ENCODE measurements at places on chromosomes 11 and 22.

DNA sequence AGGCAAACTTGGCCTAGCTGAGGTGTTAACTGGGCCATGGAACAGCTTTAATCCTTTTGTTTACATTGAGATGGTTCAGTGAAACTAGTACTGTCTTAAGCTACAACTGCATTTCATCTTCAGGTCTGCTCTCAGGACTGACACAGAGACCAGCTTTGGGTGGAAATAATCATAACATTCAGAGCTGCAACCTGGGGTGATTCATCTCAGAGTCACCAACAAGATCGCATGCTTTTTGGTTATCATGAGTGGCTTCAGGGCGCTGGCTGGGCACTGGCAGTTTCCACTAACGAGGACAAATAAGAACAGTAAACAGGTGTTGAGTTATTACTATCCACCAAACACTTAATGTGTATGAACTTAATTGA, 60.9 kb upstream of the PAX6 start:
- no peak for DNase-seq

GRCh38 chr22:37443977-37444376, 16.7 kb upstream of the ELFN2 start:
- DNase-seq = no peak

GRCh38 chr22:19123936-19124335, 1.7 kb upstream of the DGCR2 start:
- no peak for DNase-seq

GRCh38 chr11:88174709-88175568, at the start of gene RAB38:
TSS of gene RAB38 (minus strand) at chr11:88175443. CDS start at chr11:88175384, 59 bp downstream.
- DNase-seq = no peak

DNA sequence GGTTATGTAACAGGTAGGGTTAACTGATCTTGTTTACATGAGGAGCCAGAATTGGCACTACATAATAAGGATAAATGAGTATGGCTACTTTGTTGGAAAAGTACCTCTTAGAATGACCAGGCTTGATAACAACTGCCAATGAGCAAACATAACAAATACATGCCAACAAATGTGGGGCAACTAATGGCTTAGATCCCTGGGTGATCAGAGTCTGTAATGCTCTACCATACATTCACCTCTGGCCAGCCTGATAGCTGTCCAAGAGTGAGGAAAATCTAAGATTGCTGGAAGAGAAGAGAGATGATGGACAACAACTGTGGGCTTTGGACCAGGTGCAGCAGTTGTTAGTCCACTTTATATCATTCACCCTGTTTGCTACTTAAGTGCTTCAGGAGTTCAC, 1025.0 kb downstream of the NTM start:
- no peak for DNase-seq

- no peak for DNase-seq
Measured at GRCh38 chr11:112961751-112962578, 745 bp downstream of the NCAM1 start.

- DNase-seq = no peak
Measured at GRCh38 chr22:20324139-20324516, 4.3 kb upstream of the DGCR6L start.

DNA sequence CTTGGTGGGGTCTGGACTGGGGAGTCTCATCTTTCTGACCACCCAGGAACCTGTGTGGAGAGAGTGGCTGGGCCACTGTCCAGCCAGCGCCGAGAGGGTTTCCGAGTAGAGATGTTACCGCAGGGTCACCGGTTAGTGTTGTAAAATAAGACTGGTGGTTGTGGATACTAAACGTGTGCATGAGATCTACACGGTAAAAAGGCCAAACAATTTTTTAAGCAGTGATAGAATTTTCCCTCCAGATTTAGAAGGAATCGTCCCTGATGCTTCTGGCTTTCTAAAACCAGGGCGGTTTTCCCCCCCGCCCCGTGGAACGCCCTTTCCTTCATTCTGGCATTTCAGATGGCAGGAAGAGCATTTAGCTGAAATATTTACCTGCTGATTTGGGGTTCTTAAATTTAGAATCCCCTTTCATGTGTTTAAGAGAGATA, 72.6 kb upstream of the PPARA start:
- DNase-seq = no peak

DNA sequence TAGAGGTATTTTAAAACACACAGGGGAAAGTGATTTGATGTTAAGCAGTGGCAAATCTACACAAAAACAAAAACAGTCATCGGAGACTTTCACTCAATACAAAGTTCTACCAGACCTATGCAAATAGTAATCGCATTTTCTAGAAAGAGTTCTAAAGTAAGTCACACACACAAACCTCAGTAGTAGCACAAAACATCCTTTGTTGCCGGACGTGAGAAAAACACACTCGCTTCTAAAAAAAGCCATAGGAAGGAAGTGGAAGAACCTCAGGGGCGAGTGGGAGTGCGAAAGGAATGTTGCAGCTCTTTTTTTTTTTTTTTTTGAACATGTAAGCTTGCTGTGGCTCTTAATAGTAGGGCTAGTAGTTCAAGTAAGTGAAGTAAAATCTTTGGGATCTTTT, 88.9 kb downstream of the MAML2 start:
- no peak for DNase-seq

GRCh38 chr11:128714123-128714522, 20.3 kb downstream of the FLI1 start:
- DNase-seq = no peak

DNA sequence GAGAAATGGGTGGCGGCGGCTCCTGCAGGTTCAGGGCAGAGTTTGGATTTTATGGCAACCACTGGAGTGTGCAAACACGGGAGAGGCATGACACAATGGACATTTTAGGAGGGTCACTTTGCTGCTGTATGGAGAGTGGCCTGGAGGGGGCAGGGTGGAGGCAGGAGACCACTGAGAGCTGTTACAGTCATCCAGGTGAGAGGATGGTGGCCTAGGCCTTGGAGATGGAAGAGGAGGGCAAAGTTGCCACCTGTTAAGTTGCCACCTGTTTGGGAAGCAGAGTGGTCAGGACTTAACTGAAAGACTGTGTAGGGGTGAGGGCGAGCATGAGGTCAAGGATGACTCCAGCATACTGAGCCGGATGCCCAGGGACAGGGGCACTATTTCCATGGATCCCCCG, 2.3 kb upstream of the RAD9A start:
- DNase-seq = no peak

DNA sequence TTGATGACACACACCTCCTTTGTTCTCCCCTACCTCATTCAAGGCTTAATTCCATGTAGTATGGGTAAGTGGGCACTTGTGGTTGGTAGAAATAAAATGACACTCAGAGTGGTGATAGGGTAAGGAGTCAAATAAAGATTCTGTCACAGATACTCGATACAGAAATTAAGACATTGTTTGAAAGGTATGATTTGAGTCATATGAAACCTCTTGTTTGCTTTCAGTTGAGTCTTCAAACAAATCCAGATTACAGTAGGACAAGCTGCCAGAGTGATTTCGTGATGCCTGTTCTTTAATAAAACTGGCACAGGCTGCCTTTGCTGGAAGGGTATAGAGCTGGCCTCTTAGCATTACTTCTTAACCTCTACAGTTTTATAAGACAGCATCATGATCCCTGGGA, 182.4 kb downstream of the SPON1 start:
- no peak for DNase-seq

GRCh38 chr11:113880971-113881370, 5.6 kb upstream of the USP28 start:
- DNase-seq = no peak

GRCh38 chr11:57490456-57491248, 24.9 kb downstream of the SLC43A1 start:
- DNase-seq = no peak

DNA sequence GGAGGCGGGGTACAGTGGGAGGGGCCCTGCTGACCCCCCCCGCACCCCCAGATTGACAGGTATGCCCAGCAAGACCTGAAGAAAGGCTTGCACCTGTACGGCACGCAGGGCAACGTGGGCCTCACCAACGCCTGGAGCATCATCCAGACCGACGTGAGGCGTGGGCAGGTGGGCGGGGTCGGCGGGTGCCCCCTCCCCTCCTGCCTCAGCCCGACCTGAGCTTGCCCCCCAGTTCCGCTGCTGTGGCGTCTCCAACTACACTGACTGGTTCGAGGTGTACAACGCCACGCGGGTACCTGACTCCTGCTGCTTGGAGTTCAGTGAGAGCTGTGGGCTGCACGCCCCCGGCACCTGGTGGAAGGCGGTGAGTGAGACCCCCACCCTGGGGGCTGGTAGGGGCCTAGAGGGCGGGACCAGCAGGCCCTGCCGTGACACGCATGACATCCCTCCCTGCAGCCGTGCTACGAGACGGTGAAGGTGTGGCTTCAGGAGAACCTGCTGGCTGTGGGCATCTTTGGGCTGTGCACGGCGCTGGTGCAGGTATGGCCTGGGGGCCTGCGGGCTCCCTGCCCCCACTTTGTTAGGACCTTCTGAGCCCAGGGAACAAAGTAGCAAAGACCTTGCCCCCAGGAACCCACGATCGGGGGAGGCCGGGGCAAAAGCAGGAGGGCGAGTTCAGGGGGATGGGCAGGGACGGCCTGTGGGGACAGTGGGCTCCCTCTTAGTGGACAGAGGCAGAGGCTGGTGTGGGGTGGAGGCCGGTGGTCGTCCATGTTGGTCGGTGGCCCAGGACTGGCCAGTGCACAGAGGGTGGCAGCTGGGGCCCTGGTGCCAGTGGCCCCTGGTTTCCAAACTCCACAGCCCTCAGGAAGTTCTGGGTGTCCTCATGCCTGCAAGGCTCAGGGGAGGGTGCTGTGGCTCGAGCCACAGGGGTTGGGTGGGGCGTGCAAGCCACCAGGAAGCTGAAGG, 23.1 kb downstream of the TSPAN4 start:
- DNase-seq = no peak

DNA sequence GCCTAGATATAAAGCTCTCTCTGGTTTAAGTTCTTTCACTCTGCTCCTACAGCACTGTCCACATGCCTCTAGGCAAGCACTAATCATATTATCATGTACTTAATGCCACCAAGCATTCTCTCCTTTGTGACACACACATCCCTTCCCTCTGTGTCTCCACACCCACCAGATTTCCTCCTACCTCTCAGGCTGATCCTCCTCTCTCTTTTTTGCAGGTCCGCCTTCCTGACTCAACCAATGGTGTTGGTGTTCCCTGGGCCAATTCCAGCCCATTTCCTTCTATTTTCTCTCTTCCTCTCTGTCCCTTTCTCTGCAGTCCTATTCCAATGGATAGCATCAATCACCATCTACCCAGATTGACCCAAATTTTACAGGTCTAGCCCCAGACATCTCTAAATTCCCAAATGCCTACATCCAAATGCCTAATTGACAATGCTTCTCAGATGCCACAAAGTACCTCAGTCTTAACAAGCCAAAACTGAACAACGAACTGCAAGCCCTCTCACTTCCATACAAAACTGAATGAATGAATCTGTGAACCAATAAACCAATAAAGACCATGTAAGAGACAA, 504 bp upstream of the ZNF215 start:
- peak; percentile 23 for DNase-seq

GRCh38 chr11:114607753-114608459, 12.3 kb upstream of the NXPE4 start:
- no peak for DNase-seq
